ENCODE measurements at places on chromosomes 3 and 15.

DNA sequence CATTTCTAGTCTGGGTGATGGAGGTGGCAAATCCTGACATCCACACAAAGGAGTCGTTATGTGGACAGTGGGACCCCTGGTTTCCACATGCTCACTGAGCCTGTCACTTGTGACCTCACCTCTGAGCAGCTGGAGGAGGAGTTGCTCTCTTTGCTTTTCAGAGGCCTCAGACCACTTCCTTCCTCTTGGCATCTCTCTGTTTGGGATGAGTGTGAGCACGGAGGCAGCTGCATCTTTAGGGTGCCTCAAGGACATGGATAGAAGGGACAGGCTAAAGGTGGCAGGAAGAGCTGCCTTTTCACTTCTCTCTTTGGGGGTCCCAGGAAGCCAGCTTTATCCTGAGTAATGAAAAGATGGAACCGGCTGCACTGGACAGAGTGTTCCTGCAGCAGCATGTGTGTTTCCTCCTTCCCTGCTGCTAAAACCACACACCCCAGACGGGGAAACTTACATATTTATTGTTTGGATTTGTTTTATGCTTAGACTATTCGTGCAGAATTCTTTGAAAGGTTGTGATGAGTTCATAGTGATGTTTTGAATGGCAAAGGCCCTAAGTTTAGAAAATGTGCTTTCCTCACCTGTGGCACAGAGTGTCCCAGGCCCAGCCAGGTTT lies 31.8 kb downstream of the GPR171 start:
- DNase-seq: peak; percentile 9

DNA sequence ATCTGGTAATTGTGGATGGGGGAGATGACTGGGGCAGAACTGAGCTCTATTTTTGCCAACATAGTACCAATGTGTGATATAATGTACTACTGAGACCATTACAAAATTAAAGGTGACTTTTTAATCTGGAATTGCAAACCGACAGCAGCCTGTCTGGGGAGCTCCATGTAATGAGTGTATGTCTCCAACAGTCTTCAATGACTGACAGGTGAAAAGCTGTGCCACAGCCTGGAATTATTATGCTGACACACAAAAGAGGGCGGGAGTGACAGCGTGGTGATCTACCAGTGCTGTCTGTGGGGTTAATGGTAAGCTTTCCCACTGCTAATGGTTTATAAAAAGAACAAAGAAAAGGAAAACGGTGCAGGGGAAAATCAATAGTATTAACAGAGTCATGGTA lies 143.4 kb downstream of the CLSTN2 start:
- no peak for DNase-seq

DNA sequence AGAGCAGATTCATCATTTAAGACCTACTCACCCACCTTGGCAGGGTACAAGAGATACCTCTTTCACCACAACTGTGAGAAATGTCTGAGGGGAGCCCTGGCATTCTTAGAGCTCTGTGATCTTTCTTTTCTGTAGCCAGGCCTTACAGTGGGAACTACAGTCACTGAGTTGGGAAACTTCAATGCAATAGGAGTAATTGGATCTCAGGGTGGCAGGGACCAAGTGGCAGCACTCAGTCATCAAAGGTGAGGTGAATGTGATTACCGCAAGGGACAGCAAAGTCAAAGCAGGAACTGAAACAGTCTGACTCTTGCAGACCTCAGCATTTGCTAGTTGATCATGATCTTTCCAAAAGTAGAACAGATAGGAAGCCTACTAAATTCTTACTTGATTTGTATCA lies 7.2 kb upstream of the MCF2L2 start:
- no peak for DNase-seq

DNA sequence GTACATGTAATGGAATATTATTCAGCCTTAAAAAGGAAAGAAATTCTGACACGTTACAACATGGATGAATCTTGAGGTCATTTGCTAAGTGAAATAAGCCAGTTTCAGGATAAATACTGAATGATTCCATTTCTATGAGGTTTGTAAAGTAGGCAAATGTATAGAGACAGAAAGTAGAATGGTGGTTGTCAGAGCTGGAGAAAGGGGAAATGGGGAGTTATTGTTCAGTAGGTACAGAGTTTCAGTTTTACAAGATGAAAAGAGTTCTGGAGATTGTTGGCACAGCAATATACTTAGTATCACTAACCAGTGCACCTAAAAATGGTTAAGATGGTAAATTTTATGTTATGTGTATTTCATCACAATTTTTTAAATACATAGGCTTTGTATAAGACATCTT lies 60.6 kb downstream of the USP8 start:
- DNase-seq: no peak

DNA sequence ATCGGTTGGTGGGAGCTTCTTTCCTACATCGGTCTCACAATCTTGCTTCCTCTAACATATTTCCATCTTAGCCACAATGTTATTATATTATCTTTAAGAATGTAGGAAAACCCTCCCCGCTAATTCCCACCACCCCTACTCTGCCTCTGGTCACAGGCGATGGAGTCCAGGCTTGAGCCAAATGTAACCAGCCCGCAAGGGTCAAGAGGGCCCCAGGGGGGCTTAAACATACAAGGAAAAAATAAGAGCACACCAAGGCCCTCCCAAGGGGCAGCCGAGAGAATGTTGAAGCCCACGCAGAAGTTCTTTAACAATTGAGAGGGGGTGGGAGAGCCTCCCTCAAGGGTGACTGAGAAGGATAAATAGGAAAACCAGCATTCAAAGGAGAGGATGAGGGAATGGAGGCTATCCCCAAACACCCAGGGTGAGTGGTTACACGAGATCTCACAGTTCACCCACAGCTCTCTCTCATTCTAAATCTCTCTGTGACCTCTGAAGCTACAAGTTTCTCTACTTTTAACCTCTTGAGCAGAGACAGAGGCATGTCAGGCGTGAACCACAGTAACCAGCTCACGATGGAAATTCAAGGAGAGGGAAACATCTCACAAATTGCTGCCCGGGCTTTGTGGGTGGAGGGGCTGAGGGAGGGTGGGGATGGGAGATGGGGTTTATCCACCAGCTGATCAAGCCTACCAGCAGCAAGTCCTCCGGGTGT lies 31.4 kb upstream of the UACA start:
- peak; percentile 12 for DNase-seq

- DNase-seq: no peak
Measured at GRCh38 chr3:25903371-25904129, 113.7 kb downstream of the OXSM start.

- DNase-seq: no peak
Measured at GRCh38 chr3:5160940-5161858, 26.3 kb upstream of the EDEM1 start.

- DNase-seq: no peak
Measured at GRCh38 chr3:81728766-81729544, 32.5 kb downstream of the GBE1 start.

- peak; percentile 27 for DNase-seq
Measured at GRCh38 chr3:170869239-170869590, 780 bp downstream of the RPL22L1 start.

GRCh38 chr3:36701249-36701572 lies 63.1 kb downstream of the DCLK3 start:
- DNase-seq: no peak

DNA sequence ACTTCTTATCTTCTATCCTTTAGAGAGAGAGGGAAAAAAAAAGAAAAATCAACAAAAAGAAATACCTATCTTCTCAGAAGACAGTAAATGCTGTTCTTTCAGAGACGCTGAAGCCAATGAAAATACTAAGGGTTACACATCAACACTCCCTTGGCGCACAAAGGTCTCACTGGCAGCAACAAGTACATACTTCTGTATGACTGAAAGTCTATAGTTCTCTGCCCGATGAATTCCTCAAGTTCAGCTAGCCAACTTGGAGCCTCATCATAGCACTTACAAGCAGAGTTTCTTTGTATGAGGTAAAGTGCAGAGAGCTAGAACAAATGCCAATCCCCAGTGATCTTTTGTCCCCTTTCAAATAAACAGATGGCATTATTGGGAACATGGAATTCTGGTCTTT lies 62.7 kb downstream of the CPNE4 start:
- DNase-seq: no peak

GRCh38 chr3:27526614-27527315 lies 42.6 kb upstream of the SLC4A7 start:
- no peak for DNase-seq

GRCh38 chr3:95971573-95971972 lies 842.8 kb upstream of the EPHA6 start:
- DNase-seq: no peak

DNA sequence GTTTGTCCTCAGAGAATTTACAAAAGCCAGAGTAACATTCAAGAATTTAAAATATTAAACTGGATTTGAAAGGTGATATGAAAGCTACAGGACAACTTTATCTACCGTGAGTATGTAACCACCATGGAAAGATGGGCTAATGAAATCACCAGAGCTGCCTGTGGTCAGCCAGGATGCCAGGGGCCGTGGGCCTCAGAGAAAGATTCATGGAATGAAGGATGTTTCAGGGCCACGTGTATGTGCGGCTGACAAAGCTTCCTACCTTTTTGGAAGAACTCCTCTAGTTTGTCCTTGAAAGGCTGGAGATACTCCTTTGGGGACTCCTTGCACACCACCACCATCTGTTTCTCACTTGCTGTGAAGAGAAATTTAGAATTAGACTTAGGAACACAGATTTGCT lies 138.9 kb downstream of the GREM1 start:
- DNase-seq: no peak

- DNase-seq: no peak
Measured at GRCh38 chr3:101719604-101720185, 4.7 kb upstream of the CEP97 start.

GRCh38 chr3:77040216-77040615 lies 317 bp downstream of the ROBO2 start:
- no peak for DNase-seq

DNA sequence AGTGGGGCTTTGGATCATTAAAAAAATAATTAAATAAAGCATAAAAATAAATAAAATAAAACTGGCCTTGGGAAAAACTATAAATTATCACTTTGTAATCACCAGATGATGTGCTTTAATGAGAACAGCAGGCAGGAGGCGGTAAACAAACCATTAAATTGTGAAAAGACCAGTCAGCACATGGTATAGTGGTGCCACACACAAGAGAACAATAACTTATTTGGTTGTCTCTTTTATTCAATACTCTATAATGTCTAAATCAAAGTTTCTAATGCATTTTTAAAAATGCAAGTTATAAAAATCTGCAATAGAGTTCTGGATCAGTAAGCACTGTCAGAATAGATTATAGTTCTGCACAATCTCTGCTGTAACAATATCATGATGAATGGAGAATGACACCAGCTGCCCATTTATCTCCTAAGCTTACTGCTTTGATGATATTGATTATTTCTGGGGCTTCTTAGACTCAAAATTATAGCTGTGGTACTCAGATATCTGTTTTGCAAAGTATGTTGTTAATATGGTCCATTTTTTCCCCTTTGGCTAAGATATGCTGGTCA lies 259.3 kb downstream of the NAALADL2 start:
- DNase-seq: no peak

GRCh38 chr15:98160236-98160635 lies 199.7 kb downstream of the ARRDC4 start:
- DNase-seq: no peak

- DNase-seq: no peak
Measured at GRCh38 chr3:139197251-139197650, 146.6 kb upstream of the MRPS22 start.

- DNase-seq: peak; percentile 85
Measured at GRCh38 chr3:156633335-156633734, 41.1 kb upstream of the TIPARP start.

GRCh38 chr3:183285318-183285717 lies 32.3 kb downstream of the B3GNT5 start:
- no peak for DNase-seq

- DNase-seq: no peak
Measured at GRCh38 chr3:13223574-13224237, 150.5 kb upstream of the IQSEC1 start.

DNA sequence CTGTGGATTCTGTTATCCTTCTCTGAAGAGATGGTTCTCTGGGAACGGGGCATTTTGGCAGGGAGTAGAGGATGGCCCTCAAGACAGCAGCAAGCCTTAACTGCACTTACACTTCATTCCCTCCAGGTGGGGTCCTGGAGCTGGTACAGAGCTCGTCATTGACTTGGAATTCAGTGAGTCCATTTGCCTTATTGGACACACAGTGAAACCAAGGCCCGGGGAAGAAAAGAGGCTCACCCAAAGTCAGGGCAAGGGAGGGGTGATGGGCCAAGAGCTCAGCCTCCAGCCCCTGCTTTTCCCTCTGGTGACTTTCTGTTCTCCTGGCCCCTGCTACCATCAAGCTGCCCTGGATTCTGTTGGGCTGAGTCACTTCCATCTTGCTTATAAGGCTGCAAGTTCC lies 125.6 kb downstream of the ETFA start:
- DNase-seq: peak; percentile 28

- DNase-seq: no peak
Measured at GRCh38 chr15:77025083-77025901, 30.4 kb downstream of the PSTPIP1 start.

DNA sequence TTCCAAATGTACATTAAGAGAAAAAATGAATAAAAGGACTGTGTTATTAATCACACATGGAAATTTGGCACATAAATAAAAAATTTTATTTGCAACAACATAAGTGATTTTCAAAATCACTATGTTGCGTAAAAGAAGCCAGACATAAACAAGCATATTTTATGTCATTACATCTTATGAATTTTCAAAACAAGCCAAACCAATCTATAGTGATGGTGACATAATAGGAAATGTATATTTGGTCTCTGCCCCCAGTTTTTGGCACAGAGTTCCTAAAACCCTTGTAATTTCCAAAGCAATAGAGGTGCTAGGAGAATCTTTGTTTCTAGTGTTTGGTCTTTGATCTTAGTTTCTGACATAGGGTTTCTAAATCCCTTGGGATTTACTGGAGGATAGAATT lies 543.3 kb downstream of the ZBBX start:
- no peak for DNase-seq

DNA sequence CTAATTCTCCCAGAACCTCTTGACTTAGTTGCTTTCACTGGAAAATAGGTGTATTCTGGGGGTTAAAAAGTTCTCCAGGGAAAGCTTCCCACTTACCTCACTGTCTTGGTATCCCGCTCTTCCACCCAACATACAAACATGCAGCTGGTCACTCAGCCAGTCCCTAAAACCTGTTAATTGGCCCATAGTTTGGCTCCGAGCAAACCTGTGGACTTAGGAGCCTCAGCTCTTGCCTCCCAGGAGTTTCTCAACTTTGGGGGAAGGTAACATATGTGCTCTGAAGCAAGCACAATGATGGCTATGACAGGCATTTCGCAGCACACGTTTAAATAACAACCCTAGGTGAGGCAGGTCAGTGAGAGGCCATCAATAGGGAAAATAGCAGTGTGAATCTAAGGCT lies 25.8 kb upstream of the LRRFIP2 start:
- DNase-seq: no peak

GRCh38 chr15:41417418-41418195 lies 712 bp downstream of the RTF1 start:
- peak; percentile 51 for DNase-seq

GRCh38 chr3:27340534-27340933 lies 28.6 kb downstream of the NEK10 start:
- DNase-seq: no peak

- DNase-seq: no peak
Measured at GRCh38 chr3:52053307-52054304, 2.8 kb downstream of the DUSP7 start.

DNA sequence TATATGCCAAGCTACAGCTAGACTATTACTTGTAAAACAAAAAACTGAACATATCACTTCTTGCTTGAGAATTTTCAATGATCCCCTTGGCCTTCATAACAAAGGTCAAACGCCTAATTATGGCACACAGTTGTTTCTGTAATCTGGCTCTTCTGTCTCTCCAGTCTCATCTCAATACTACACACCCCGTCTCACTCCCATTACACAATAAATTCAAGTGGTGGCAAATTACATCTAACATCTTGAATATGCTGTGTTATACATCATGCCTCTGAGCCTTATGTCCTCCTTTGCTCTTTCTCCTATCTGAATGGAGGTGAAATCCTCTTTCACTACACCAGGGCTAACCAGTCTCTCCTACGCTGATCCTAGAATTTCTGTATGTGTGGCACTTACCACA lies 140.4 kb downstream of the TBL1XR1 start:
- DNase-seq: no peak

All from tongue (tissue), 3 donors.